Activated T-helper 2 cell treated with anti-CD3 and anti-CD28 coated beads, Interferon-gamma antibody, Interleukin-2, Interleukin-4, amounts not matched to agents 10 μg/mL and 5 μg/mL and 100 μg/mL, durations not matched to agents 14 hours and 24 hours and 36 hours (primary cell): ENCODE measurements at places on chromosomes 12 and 14. TPM values are rescaled to one million over a fixed set of nuclear protein-coding genes. Genes with fewer than 3 reads are reported as not detected.

LMO3 gene
- total RNA-seq, result not detected in 2 replicates

KRT3 gene
- total RNA-seq, result not detected in 2 replicates

CLECL1 gene
- 16.8 and 17.2 TPM in 2 replicates for total RNA-seq

EPYC gene
- not detected in 2 replicates for total RNA-seq

FCF1 gene
- total RNA-seq, result 61.8 and 62.8 TPM in 2 replicates

SLCO1C1 gene
- total RNA-seq, result not detected in 2 replicates

DNA sequence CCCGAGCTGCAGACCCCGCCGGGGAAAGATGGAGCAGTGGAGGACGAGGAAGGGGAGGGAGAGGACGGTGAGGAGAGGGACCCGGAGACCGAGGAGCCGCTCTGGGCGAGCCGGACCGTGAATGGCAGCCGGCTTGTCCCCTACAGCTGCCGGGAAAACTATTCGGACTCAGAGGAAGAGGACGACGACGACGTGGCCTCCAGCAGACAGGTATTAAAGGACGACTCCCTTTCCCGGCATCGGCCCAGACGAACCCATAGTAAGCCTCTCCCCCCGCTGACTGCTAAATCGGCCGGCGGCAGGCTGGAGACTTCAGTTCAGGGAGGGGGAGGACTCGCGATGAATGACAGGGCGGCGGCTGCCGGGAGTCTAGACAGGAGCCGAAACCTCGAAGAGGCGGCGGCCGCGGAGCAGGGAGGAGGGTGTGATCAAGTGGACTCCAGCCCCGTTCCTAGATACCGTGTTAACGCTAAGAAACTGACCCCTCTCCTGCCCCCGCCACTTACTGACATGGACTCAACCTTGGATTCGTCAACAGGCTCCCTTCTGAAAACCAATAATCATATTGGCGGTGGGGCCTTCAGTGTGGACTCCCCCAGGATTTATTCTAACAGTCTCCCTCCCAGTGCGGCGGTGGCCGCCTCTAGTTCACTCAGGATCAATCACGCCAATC, 962 bp downstream of the LEMD3 start:
- peak overlapping the region; percentile 89 for H3K4me3 ChIP-seq
- peak; percentile 62 for DNase-seq
- peaks cover 25% of the 10 kb centered on the region for H3K36me3 ChIP-seq
- peaks cover 24% of the 10 kb centered on the region for H3K4me1 ChIP-seq
- H3K27ac ChIP-seq, result peak overlapping the region; percentile 84

GRCh38 chr14:100032738-100033137, 32.5 kb upstream of the EVL start:
- H3K4me1 ChIP-seq, result peaks cover 9% of the 10 kb centered on the region
- H3K4me3 ChIP-seq, result no peak overlapping the region
- no peaks in the 10 kb centered on the region for H3K27me3 ChIP-seq
- H3K36me3 ChIP-seq, result peaks cover 3% of the 10 kb centered on the region
- no peak for DNase-seq

- H3K4me3 ChIP-seq, result peak overlapping the region; percentile 3
- H3K27ac ChIP-seq, result no peak overlapping the region
- H3K27me3 ChIP-seq, result peaks cover 48% of the 10 kb centered on the region
- H3K36me3 ChIP-seq, result peaks cover 3% of the 10 kb centered on the region
Observed at GRCh38 chr12:57128519-57129247, 400 bp downstream of the LRP1 start.

- H3K4me3 ChIP-seq, result no peak overlapping the region
- H3K36me3 ChIP-seq, result no peaks in the 10 kb centered on the region
- no peak for DNase-seq
- peaks cover 2% of the 10 kb centered on the region for H3K4me1 ChIP-seq
- H3K27ac ChIP-seq, result no peak overlapping the region
Observed at GRCh38 chr12:130765186-130765659, 49.1 kb upstream of the RIMBP2 start.

DNA sequence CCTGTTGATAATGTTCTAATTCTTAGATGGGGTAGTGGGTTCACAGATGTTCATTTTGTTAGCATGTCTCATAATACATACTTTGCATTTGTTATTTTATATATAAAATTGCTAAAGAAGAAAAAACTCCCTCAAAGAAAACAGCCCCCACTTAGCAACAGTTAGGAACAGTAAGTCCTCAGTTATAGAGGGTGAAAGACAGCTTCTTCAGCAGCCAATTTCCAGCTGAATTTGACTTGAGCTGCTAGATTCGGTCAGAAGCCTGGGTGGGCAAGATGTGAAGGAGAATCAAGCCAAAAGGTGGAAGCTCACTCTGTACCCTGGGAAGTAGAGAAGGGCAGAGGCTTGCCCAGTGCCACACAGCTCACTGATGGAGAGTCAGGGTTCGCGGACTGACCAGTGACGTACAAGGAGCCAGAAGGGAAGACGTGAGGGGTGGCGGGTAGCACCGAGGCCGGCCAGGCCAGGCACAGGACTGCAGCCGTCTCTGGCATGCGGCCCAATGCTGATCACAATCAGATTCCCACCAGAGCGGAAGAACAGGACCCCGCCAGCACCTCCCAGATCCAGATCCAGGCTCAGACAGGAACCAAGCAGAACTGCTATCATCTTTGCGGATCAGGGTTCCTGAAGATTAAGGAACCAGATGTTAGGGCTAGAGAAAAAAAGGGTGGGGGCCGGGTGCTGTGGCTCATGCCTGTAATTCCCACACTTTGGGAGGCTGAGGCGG, 30.4 kb upstream of the VWF start:
- no peak overlapping the region for H3K27ac ChIP-seq
- no peaks in the 10 kb centered on the region for H3K36me3 ChIP-seq
- H3K4me1 ChIP-seq, result peaks cover 7% of the 10 kb centered on the region
- H3K4me3 ChIP-seq, result no peak overlapping the region

GRCh38 chr14:31018057-31018645, 7.3 kb upstream of the AP4S1 start:
- H3K27ac ChIP-seq, result no peak overlapping the region
- no peak for DNase-seq
- no peaks in the 10 kb centered on the region for H3K27me3 ChIP-seq
- peaks cover 26% of the 10 kb centered on the region for H3K36me3 ChIP-seq
- no peak overlapping the region for H3K4me3 ChIP-seq

DNA sequence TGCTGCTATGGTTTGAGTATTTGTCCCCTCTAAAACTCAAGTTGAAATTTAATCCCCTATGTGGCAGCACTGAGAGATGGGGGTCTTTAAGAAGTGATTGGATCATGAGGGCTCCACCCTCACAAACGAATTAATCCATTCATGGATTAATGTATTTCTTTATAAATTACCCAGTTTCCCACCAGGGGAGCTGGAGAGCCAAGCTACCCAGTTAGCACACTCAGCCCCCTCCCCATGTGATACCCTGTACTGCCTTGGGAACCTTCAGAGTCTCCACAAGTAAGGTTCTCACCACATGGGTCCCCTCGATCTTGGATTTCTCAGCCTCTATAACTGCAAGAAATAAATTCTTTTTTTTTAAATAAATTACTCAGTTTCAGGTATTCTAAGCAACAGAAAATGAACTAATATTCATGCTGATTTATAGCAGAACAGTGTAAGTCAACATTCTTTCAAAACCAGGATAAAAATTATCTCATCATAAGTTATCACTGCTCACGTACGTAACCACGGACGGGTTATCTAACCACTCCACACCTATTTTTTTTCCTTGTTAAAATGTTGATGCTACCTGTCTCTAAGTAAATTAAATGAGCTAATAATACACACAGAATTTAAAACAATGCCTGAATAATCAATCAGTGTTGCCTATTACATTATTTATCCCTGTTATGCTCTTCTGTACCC, 3.6 kb downstream of the NAP1L1 start:
- no peak for DNase-seq
- no peak overlapping the region for H3K27ac ChIP-seq
- H3K4me1 ChIP-seq, result peaks cover 54% of the 10 kb centered on the region
- H3K4me3 ChIP-seq, result no peak overlapping the region
- H3K27me3 ChIP-seq, result no peaks in the 10 kb centered on the region

DNA sequence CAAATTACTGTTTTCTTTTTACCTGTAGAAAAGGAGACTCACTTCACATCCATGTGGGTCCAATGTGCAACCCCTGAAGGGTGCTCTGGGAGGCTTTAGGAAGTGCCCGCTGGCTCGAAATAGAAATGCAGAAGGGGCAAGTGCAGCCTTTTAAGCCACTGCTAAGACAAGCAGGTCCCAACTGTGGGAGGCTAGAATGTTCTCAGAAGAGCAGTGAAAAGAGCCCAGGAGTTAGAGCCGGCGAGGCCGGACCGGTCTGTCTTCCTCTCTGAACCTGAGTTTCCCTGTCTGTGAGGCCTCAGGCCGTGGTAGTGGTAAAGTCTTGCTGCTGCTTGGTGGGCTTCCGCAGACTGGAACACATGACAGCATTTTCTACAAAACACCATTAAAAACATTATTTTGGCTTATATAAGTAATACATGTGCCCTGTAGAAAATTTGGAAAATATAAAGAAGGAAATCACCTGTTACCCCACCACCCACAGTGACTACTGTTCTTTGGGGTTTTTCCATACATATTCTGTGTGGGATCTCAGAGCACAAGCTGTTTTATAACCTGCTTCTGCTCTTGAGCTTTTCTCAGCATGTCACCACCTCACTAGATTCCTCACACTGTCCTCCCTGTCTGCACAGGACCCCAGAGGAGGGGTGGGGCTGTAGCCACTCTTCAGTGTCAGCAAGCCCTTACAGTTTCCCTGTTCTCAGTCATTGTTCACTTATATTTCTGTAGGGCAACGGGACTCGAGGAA, 6.0 kb downstream of the CKB start:
- H3K4me3 ChIP-seq, result no peak overlapping the region
- H3K4me1 ChIP-seq, result peaks cover 4% of the 10 kb centered on the region
- DNase-seq, result no peak
- H3K27ac ChIP-seq, result no peak overlapping the region
- peaks cover 2% of the 10 kb centered on the region for H3K27me3 ChIP-seq

DNA sequence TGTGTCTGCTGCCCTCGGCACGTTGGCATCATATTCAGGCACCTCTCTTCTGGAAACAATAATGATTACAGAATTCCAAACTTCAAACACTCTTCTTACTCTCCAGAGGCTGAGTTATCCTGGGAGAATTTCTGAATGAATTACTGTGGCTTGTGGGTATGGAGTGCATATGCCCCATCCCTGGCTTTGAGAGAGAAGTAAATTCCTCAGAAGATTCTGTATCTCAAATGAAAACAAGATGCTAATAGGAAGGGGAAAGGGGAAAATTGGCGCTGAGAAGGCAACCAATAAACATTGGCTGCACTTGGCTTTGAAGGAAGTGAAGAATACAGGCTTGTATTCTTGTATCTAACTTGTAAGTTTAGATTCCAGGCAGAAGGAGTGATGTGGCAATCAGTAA, 132.0 kb upstream of the NOVA1 start:
- H3K27ac ChIP-seq, result no peak overlapping the region
- no peak overlapping the region for H3K4me3 ChIP-seq
- no peaks in the 10 kb centered on the region for H3K4me1 ChIP-seq

GRCh38 chr14:89956661-89957009, 908 bp downstream of the TDP1 start:
- no peak for DNase-seq
- peaks cover 62% of the 10 kb centered on the region for H3K4me1 ChIP-seq
- peak overlapping the region; percentile 89 for H3K4me3 ChIP-seq
- H3K27ac ChIP-seq, result peak overlapping the region; percentile 97
- H3K27me3 ChIP-seq, result no peaks in the 10 kb centered on the region
- peaks cover 50% of the 10 kb centered on the region for H3K36me3 ChIP-seq

DNA sequence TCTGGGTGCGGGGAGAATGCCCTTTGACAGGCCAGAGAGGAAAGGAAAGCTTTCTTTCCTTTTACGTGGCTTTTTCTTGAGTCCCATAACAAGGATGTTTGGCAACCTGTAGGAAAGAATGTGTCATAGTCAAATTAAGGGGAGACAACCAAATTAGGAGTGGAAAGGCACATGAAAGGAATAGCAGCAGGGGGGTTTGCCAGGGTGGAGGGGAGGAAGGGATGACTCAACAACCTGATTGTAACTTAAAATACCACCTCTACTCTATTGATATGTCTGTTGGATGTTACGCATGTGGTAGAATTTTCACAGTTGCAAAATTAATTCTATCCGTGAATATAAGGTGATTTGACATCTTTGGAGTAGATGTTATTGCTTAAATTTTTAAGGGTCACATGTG, 28.5 kb upstream of the MYBPC1 start:
- H3K27me3 ChIP-seq, result no peaks in the 10 kb centered on the region
- DNase-seq, result no peak
- no peak overlapping the region for H3K4me3 ChIP-seq
- H3K27ac ChIP-seq, result no peak overlapping the region

DNA sequence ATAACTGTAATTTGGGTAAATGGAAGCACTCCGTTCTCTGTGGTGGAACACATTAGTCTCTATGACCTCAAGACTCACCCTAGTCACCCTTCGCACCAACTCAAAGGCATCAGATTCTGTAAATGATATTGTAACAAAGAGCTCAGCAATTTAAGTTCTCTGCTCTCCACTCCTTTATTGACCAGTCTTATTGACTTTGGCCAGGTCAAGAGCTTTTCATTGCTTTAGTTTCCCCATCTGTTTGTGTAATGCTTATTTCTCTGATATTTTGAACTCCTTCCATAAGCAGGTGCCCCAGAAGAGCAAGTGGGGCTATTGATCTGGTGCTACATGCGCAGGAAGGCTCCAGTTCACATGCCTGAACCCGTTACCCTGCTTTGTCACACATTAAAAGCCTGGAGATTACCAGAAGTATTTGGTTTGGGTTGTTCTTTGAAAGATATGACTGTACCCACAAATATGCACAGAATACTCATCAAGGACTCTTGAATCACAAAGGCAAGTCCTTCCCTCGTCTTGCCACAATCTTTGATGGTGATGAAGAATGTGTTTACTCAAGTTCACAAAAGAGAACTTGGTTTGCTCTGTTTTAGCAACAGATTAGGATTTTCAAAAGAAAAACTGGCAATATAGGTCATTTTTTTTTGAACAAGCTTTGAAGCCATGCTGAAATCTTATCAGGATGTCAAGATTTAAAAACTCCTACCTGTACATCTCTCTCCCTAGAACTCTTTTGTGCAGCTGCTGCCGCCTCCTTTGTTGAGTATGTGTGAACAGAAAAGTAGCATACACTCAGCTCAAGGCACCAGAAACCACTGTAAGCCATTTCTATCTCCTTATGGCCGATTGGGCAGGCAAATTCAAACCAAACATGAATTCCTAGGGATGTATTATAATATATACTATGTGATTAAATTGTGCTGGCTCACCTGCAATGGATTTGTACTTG, 193.9 kb downstream of the BCAT1 start:
- H3K27ac ChIP-seq, result no peak overlapping the region
- peaks cover 1% of the 10 kb centered on the region for H3K27me3 ChIP-seq
- peaks cover 4% of the 10 kb centered on the region for H3K4me1 ChIP-seq
- no peak overlapping the region for H3K4me3 ChIP-seq
- H3K36me3 ChIP-seq, result no peaks in the 10 kb centered on the region

GRCh38 chr14:28782301-28782700, 15.7 kb downstream of the FOXG1 start:
- H3K27ac ChIP-seq, result no peak overlapping the region
- no peaks in the 10 kb centered on the region for H3K4me1 ChIP-seq
- DNase-seq, result no peak
- H3K4me3 ChIP-seq, result no peak overlapping the region

GRCh38 chr12:45959025-45959424, 31.3 kb downstream of the SCAF11 start:
- no peak for DNase-seq
- H3K27me3 ChIP-seq, result no peaks in the 10 kb centered on the region
- no peak overlapping the region for H3K4me3 ChIP-seq
- no peak overlapping the region for H3K27ac ChIP-seq

- peaks cover 20% of the 10 kb centered on the region for H3K36me3 ChIP-seq
- DNase-seq, result no peak
- H3K4me1 ChIP-seq, result peaks cover 22% of the 10 kb centered on the region
- H3K27me3 ChIP-seq, result no peaks in the 10 kb centered on the region
Observed at GRCh38 chr14:35215110-35215813, 76.9 kb upstream of the PSMA6 start.

GRCh38 chr12:7439579-7440505, 4.1 kb downstream of the CD163L1 start:
- H3K27ac ChIP-seq, result no peak overlapping the region
- H3K27me3 ChIP-seq, result peaks cover 40% of the 10 kb centered on the region
- DNase-seq, result peak; percentile 17
- H3K36me3 ChIP-seq, result no peaks in the 10 kb centered on the region
- H3K4me1 ChIP-seq, result peaks cover 3% of the 10 kb centered on the region
- H3K4me3 ChIP-seq, result peak overlapping the region; percentile 74
